ENCODE measurements at places on chromosomes 5 and 9.

DNA sequence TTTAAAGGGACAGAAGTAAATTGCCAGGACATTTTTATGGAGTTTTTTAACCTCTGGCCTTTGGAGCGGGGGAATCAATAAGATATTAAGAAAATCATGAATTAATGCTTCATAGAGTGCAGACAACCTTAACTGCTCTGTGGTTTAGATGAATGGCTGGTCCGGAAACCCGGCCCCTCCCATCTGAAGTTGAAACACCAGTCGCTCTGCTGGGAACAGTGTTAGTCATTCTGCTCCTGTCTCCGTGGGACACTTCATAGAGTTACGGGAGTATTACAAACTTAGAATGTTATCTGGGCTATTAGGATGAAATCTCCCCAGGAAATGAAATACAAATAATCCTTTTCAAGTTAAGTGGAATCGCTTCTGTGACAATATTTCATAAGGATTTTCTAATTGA lies 110.1 kb upstream of the IRX2 start:
- no peak for DNase-seq

GRCh38 chr5:179986328-179986727 lies 78.6 kb upstream of the TBC1D9B start:
- DNase-seq = no peak

DNA sequence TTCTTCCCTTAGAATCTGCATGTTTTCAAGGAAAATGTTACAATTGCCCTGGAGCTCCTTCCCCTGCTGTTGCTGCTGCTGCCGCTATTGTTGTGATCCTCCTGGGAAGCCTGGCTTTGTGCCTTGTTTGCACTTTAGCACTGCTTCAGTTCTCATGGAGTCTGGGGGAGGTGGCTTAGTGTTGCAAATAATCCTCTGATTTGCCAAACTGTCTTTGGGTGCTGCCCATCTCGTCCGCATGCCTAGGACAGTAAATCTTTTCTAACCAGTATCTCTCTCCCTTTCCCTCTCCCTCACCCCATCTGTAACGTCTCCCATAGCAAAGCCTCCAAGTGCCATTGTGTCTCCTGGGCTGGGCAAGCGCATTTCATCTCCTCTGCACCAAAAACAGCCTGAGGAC lies 30.3 kb downstream of the FAM240B start:
- no peak for DNase-seq

DNA sequence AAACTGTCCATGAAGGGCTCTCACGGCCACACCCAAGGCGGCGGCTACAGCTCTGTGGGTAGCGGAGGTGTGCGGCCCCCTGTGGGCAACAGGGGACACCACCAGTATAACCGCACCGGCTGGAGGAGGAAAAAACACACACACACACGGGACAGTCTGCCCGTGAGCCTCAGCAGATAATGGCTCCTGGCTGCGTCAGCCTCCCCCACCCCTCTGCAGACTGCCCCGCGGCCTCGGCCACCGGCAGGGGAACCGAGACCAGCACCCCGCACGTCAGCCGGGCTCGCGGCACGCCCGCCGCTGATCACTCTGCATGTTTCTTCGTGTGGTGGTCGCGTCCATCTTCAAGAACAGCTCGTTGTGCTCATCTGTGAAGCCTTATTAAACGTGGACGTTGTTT lies 41.5 kb downstream of the TENT4A start:
- no peak for DNase-seq

GRCh38 chr5:170413897-170414296 lies 24.7 kb upstream of the KCNMB1 start:
- no peak for DNase-seq

DNA sequence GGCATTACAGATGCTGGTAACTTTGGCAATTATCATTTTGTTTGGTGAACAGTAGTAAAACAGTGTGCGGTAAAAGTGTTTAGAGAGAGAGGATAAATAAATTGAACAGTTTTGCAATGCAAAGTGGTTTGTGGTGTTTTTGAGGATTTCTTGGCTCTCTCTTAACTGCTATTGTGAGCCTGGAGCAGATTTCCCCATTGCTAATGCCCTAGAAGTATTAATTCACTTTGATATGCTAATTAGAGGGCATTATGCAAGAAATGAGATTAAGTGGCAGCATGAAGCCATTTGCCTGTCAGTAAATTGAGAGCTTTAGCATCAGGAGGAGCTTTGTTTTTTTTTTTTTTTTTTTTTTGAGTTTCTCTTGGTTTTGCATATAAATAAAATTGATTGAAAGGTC lies 8.2 kb downstream of the PBX3 start:
- no peak for DNase-seq

GRCh38 chr9:123615381-123615780 lies 259.4 kb downstream of the CRB2 start:
- DNase-seq = no peak

GRCh38 chr9:108386032-108386431 lies 469.8 kb downstream of the ACTL7B start:
- DNase-seq = no peak
